ENCODE measurements at places on chromosomes 2 and 18. TPM values are rescaled to one million over a fixed set of nuclear protein-coding genes. Genes with fewer than 3 reads are reported as not detected.

PAIP2B gene
- total RNA-seq: 1.4 TPM

AMER3 gene
- not detected for total RNA-seq

PLEKHH2 gene
- total RNA-seq: 15.0 TPM

C1QL2 gene
- not detected for total RNA-seq

SIX3 gene
- 0.21 TPM for total RNA-seq

AOX1 gene
- 3.0 TPM for total RNA-seq

EPB41L3 gene
- 0.36 TPM for total RNA-seq

IL18RAP gene
- not detected for total RNA-seq

RAB6C gene
- 0.13 TPM for total RNA-seq

FRZB gene
- total RNA-seq: 0.08 TPM

CTAGE1 gene
- total RNA-seq: not detected

IRS1 gene
- total RNA-seq: 27.3 TPM

ANKRD30BL gene
- total RNA-seq: not detected

GRCh38 chr2:40716879-40717278 lies 265.0 kb upstream of the SLC8A1 start:
- no peak for DNase-seq

- DNase-seq: no peak
Measured at GRCh38 chr2:12504443-12504842, 212.3 kb upstream of the TRIB2 start.

DNA sequence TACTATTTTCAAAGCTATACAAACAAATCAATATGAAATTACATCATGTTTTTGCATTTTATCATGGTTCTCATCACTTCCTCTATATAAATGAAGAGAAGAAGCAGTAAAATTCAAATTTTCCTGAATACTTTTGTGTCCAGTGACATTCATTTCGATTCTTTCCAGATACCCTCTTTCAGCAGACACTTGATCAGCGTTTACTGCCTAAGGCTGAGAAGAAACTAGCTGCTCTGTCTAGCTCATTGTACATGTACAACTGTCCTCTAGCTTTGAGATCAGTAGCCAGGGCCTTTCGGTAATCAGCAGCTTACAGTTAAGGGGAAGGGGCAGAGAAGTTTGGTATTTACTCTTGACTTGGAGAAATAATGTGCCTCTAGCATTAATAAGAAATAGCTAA lies 4.8 kb downstream of the VRK2 start:
- no peak for DNase-seq

- DNase-seq: no peak
Measured at GRCh38 chr2:21715887-21716286, 592.1 kb downstream of the TDRD15 start.

DNA sequence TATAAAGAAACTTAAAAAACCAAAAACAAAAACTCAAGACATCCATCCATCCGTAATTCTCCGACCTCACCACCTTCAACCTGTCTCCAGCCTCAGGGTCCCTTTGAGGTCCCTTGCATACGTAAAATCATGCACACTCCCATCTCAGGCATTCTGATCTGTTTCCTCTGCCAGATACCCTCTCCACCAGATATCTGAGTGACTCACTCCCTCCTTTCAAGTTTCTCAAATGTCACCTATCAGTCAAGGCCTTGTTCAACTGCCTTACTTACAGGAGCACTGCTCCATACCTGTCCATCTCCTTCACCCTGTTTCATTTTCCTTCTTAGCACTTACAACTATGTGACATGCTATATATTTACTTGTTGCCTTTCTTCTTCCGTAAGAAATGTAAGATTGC lies 369.3 kb downstream of the NBAS start:
- no peak for DNase-seq

DNA sequence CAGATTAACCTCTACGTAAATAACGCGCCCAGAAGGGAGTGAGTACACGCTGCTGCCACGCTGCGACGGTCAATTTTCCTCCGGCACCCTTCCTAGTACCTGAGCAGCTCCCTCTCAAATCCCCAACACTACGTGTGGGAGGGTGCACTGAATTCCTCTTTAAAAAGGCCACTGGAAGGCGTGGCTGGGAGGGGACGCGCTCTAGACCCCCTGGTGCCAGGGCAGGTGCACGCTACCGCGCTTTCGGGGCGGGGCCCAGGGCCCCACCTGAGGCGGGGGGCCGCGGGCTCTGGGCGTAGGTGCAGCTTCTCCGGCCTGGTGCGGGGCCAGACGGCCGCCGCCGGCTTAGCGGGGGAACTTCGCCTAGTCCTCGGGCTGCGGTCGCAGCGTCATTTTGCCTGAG lies 668 bp upstream of the ANKRD12 start:
- no peak for DNase-seq

DNA sequence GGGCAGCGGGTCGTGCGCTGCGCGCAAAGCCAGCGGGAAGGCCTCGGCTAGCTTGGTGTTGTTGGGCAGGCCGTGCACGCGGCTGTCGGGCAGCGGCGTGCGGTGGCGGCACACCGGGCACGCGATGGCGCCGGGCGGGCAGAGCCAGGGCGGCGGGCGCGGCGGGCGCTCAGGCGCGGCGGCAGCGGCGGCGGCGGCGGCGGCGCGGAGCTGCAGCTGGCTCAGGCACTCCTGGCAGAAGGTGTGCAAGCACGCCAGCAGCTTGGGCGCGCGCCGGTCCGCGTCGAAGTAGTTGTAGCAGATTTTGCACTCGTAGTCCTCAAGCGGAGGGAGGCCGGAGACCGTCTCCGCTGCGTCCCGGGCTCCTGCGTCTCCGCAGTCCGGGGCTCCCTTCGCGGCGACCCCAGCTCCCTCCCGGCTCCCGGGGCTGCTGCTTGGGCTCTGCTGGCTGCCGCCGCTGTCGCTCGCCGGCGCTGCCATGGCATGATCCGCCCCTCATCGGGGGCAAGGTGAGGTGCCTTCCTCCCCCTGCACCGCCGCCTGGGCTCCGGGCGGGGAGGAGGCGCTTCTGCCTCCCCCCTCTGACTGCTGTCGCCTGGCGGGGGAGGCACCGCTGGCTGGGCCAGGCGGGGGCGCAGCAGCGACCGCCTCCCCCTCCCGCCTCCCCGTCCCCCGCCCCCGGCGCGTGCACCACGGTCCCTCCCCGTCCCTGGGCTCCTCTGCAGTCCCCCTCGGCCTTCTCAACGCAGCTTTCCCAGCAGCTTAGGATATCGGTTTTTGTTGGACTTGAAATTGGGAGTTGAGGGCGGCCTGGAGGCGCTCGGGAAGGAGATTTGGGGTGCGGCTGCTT lies 21.0 kb upstream of the PAX3 start:
- no peak for DNase-seq

DNA sequence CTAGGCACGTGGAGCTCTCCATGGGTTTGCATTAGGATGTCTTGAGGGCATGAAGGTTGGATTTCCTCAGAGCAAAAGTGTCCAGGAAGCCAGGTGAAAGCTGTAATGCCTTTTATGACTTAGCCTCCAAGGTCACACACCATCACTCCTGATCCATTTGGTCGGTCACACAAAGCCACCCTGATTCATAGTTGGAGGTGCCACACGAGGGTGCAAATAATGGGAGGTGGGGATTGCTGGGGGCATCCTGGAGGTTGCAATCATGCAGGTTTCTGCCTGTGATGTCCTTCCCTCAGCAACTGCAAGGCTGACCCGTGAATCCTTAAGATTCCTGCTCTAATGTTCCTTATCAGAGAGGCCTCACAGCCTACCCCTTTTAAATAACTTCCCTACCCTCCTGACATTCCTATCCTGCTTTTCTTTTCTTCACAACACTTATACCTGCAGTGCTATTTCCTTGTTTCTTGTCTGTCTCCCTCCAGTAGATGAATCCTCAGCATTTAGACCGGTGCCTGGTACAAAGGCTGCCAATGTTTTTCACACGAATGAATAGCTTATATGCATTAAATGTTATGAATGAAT lies 97.1 kb downstream of the LIPG start:
- no peak for DNase-seq

GRCh38 chr18:77106331-77106730 lies 26.3 kb downstream of the MBP start:
- DNase-seq: no peak

GRCh38 chr2:8661736-8662135 lies 20.1 kb upstream of the ID2 start:
- no peak for DNase-seq

DNA sequence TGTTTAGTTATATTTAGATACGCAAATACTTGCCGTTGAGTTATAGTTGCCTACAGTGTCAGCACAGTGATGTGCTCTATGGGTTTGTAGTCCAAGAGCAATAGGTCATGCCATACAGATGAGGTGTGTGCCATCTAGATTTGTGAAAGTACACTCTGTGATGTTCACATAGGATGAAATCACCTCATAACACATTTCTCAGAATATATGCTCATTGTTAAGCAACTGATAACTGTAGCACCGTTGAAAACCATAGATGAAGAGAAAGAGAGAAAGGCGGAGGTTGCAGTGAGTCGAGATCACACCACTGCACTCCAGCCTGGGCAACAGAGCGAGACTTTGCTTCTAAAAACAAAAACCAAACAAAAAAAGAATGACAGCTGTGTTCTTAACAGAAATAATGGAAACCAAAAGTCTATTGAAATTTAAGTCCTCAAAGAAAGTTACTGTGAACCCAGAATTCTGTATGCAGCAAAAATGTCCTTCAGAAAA lies 9.5 kb downstream of the DGKD start:
- no peak for DNase-seq

GRCh38 chr2:216285701-216286100 lies 86.6 kb downstream of the MARCHF4 start:
- no peak for DNase-seq

DNA sequence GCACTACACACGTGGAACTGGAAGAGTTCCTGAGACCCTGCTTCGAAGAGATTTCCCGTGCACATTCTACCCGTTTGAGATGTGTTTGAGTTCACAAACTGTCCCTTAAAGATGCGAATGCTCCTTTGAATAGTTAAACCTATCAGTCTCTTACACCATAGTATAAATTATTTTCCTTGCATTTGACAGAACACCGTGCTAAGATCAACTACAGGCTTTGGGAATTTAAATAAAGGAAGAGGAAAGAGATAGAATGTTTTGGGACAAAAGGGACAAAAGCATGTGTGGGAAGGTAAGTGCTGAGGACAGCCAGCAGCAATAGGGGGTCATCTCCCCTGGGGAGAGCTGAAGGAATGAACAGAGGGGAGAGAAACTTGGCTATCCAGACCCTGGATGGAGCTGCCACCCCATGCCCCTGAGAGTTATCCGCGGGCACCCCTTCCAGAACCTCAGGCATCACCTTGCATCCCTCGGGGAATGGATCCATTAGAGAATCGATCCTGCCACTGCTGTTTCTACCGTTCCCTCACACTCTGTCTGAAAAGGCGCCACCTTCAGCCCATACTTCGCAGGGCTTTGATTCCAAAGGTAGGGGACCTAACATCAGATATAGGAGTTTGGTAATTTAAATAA lies 888 bp upstream of the ADCY3 start:
- DNase-seq: no peak

DNA sequence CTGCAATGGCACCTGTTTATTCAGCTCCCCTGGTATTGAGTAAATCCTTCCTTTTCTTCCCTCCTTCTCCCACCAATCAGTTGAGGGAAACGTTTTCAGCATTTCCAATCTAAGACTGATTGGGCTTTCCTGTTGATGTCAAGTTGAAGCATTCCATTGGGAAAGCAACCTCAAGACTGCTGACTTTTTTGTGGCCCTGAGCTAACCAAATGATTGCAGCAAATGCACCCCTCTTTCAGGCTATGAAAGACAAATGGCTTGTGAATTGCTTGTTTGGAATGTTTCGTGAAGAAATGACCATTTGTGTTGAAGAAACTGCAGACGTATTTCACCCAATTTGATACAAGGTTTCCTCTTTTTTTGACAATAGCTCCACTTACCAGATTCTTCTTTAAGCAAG lies 303.5 kb downstream of the EPHA4 start:
- no peak for DNase-seq

GRCh38 chr18:69987870-69988269 lies 40.2 kb upstream of the CD226 start:
- DNase-seq: no peak

DNA sequence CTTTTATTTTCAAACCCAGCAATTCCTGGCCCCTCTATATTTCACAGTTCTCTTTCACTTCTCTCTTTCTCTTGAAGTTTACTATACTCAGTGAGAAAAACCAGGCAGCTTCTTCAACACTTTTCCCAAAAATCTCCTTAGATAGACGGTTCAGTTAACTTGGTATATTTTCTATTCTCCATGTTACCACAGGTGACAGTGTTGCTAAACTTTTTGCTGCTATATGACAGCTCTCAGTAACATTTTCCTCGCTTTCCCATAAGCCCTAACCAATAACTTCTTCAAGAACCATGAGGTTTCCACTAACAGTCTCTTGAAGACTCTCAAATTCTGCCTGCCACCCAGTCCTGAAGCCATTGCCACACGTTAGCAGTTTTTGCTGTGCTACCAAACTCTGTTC lies 45.8 kb downstream of the CYBRD1 start:
- no peak for DNase-seq

- no peak for DNase-seq
Measured at GRCh38 chr2:238134393-238134785, 4.1 kb upstream of the KLHL30 start.

GRCh38 chr2:105881286-105882136 lies 136.8 kb downstream of the NCK2 start:
- DNase-seq: no peak

DNA sequence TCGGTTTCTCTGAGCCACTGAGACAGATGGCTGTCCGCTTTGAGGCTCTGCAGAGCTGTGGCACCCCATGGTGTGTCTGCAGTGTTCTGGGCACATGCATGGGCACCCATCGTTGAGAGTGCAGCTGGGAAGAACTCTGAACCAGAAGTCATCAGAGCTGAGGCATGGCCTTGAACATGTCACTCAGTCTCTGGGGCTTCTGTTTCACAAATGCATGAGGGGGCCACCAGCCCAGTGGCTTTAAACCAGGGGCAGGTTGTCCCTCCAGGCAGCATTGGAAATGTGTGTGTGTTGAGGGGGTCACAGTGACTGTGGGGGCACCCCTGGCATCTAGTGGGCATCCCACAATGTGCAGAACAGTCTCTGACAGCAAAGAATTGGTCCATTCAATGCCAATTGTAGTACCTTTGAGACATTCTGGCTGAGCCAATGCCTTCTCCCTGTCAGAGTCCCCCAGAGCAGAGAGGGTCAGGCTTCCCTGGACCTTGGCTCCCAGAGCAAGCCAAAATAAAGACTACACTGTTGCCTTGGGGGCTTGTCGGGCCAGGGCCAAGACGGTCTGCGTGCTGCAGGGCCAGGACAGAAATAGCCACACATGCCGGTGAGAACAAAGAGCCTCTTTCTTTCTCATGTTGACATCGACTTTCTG lies 9.3 kb upstream of the PSMD1 start:
- no peak for DNase-seq

Measured in Panc1 (cell line).